ENCODE measurements at places on chromosomes 6 and 20. TPM values are rescaled to one million over a fixed set of nuclear protein-coding genes. Genes with fewer than 3 reads are reported as not detected.

- no peak for DNase-seq
Observed at GRCh38 chr6:12815884-12816600, 99.5 kb downstream of the PHACTR1 start.

GRCh38 chr20:49344975-49345374 is 67.1 kb upstream of the ZNFX1 start:
- DNase-seq, result no peak

DNA sequence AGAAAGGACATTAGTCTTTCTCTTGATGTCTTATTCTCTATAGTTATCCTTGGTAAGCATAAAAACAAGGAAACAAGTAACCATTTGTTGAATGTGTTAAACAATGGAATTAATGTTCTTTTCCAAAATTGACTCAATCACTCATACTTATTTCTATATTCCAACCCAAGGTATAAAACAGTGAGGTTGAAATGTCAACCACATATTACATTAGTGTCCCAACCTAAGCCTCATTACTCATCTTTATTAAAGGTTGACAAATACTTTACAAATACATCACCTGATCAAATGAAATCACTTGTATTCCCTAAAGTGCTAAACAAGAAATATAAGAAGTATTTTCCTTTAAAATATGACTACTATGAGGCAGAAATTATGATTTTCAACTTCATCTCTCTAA is 100.5 kb downstream of the ASCC3 start:
- DNase-seq, result no peak

DNA sequence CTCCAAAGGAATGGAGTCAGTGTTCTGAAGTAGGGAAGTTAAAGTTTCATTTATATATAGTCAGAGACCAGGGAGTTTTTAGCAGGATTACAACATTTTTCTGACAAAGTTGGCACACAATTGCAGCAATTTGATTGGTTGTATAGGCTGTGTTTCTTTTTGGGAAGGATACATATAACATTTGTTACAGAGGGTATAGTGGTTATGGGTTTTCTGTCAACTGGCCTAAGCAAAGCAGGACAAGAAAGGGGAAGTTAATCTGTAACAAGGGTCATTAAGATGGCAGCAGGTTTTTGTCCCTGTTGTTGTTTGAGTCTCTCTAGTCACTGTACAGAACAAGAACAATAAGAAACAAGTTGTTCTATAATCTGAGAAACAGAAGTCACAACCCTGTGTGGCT is 41.4 kb downstream of the TPD52L1 start:
- no peak for DNase-seq

DNA sequence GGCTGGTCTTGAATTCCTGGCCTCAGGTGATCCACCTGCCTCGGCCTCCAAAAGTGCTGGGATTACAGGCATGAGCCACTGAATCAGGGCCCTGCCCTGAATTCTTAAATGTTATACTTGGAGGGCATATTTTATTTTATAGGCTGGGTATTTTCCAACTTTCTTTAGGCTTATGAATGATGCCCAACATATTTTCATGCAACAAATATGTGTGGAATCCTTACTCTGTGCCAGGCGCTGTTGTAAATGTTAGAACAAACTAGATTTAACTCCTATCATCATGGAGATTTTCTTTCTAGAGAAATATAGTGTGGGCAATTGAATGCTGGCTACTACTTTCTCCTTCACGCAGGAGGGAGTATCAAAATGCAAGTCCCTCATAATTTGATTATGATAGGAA is 71.2 kb downstream of the SAMD5 start:
- DNase-seq, result no peak

- peak; percentile 67 for DNase-seq
Observed at GRCh38 chr6:41039060-41039998, at the start of gene UNC5CL. UNC5CL (minus strand) TSS chr6:41039221; CDS start chr6:41035074, 4,147 bp downstream.

DNA sequence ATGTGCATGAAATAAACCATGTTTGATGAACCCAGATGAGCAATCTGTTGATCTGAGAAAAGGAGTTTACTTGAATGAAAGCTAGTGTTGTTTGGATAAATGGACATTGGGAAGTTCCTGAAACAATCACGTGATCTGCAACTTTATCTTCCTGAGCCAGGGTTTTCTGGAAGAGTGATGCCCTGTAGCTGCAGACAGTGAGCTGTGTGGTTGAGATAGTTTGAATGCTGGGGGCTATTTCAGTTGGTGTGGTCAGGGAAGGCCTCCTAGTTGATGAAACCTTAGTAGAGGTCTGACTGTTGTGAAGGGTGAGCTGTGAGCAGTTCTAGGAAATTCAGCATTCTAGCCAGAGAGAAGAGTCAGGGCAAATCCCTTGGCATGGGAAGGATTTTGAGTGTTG is 643.7 kb downstream of the UTRN start:
- DNase-seq, result no peak

GRCh38 chr6:422433-423054 is 31.0 kb downstream of the IRF4 start:
- DNase-seq, result no peak

GRCh38 chr6:130239755-130240154 is 17.0 kb upstream of the SAMD3 start:
- DNase-seq, result no peak

- DNase-seq, result no peak
Observed at GRCh38 chr6:150345781-150346180, 23.0 kb upstream of the IYD start.

GRCh38 chr20:10790013-10790412 is 116.2 kb upstream of the JAG1 start:
- DNase-seq, result no peak

DNA sequence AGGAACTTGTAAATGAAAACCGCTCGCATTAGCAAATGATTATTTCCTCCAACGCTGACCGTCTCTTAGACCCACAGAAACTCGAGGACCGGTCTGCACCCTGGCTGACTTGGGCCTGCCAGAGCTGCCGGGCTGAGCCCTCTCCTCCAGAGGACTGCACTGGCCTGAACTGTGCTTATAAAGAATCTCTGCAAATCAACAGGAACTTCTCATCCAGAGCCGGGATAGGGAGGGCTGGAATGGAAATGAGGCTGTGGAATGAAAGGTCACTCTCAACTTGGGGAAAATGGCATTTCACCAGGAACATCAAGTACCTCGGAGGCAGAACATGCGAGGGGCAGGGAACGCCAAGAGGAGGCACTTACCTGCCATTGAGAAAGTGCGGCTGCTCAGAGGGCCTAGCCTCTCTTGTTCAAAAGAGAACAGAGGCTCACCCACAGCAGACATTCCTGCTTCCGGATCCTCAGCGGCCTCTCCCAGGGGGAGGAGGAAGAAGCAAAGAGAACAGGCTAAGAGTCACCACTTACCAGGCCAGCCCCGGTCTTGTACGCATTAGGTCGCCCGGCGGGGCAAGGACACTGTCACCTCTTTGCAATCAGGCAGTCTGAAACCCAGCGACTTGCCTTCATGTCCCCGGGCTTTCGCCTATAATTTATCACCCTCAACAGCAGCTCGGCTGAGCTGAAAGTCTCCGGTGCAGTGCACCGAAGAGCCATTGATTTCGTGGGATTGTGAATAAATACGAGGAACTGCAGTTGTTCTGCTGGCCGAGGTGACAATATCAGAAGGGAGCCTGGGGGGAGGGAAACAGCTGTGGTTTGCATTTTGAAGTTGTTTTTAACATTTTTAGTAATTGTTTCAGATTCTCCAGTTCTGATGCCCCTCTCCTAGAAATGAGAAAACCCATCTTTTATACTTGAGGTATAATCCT is 37.6 kb downstream of the ZMYND8 start:
- DNase-seq, result no peak

- no peak for DNase-seq
Observed at GRCh38 chr6:33213166-33213988, 5.1 kb downstream of the RING1 start.

DNA sequence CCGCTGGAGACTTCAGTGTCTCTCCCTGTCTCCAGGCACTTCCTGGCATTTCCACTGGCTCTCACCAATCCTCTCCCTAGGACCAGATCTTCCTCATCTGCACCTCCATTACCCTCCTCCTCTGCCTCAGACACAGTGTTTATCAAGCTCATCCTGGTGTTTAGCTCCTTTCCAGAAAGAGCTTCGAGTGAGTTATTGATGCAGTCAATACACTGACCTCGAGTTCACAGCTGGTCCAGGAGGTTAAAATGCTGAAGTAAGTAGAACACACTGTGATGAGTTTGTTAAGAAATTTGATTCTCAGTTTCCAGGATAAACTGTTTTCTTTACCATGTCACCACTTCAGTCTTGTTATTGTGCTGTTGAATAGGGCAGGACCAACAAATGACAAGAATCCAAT is 42.1 kb upstream of the ARMC2 start:
- no peak for DNase-seq

DNA sequence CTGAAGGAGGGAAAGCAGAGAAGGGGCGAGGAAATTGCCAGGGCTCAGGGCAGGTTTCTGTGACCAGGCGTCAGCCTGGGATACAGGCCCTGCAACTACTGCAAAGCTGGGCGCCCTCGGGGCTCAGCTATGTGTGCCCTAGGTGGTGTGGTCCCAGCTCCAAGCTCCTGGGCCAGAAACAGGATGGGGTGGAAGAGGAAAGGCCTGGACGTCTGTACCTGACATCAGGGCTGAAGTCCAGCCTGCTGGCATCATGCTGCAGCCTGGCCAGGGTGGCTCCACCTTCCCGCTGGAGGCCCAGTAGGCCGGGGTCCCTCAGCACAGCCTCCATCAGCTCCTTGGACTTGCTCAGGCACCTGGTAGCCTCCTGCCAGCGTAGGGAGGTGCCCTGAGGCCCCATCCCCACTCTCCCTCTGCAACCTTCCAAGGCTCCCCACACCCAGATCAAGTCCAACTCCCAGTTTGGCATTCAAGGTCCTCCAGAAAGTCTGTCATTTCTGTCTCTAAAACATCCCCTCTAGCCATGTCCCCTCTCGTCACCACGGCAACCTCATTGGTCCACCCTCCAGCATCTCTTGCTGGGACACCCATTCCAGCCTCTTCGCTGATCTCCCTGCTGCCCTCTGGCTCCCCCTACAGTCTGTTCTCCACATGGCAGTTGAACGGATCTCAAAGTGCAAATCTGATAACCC is 38.2 kb downstream of the KIAA1755 start:
- peak; percentile 37 for DNase-seq

DNA sequence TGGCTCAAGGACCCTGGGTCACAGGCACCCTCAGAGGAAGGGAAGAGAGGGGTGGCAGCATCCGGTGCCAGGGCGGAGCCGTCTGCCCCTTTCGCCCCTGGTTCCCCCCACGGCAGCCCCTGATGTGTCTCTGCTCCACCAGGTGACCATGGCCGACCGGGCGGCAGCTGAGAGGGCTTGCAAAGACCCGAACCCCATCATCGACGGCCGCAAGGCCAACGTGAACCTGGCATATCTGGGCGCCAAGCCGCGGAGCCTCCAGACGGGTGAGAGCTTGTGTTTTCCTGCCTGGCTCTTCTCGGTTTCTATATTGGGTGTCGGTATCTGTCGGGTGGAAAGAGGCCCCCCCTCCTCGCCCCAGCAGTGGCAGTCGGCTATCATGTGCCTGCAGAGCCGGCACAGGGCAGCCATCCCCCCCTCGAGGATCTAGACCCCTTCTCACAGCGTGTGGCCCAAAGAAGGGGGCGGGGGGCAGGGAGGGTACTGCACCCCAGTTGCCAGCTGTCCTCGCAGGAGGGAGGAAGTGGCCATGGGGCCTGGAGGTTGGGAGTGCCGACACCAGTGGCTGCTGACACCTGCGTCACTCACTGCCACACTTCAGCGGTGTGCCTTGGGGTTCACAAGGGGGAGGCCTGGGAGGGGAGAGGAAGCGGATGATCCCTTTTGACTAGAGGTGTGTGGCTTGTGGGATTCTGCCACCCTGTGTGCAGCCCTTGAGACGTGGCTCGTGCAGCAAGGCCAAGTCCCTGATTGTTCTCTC is 1.5 kb downstream of the RBM38 start:
- peak; percentile 67 for DNase-seq

DNA sequence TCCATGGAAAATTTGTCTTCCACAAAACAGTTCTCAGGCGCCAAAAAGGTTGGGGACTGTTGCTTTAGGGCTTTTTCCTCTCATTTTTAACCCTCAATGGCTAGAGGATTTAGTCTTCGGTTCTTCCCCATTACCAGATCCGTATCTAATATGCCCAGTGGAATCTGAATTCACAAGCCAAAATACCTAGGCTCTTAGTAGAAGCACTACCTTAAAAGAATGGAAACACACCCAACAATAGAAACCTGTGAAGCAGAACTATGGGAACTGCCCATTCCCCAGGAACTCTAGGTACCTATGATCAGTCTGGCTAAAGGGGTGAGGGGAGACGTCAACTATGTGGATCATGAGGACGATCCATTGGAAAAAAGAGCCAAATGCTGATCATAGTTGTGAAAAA is 3.1 kb downstream of the TREML4 start:
- DNase-seq, result no peak

DNA sequence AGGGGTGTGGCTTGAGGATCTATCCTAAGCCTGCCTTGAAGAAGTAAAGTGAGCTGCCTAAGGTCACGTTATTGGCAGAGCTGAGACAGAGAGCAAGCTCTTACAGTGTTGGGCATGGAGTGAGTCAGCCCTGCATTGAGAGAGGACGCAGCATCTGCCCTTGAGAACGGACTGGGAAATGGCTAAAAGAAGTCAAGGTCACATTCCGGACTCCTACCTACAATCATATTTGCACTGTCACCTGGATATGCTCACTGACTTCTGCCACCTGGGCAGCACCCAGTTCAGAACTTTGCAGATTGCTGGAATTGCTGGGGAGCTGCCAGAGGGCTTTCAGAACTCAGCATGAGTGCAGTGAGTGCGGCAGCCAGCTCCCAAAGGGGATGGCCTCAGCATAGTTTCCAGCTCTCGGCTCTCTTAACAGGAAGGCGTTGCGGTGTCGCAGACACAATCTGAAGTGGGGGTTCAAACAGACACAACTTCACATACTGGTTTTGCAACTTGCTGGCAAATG is 199.3 kb upstream of the SGK1 start:
- no peak for DNase-seq

DNA sequence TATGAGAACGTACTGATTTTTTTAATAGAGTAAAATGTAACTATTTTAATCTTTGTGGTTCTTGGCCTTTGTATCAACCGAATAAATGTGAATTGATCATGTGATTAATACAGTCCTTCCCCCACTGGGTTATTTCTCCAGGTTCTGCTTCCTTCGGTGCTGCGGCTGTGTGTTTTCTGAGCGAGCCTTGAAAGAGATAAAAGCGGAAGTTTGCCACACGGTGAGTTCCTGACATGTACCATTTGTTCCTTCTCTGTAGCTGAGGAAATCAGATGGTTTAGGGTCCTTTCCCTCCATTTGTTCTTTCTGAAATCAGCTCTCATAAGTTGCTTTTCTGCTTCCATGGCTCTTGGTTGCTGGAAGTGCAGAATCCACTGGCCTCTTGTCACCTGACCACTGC is 15.5 kb downstream of the RTF2 start:
- DNase-seq, result no peak

Gene TMEM151B
- 0.07 TPM for total RNA-seq

Gene STXBP5
- 15.4 TPM for total RNA-seq

Gene SIM1
- total RNA-seq, result not detected

Gene C6orf15
- not detected for total RNA-seq

Gene CGA
- total RNA-seq, result not detected

Gene PRSS35
- total RNA-seq, result not detected

Gene PTK6
- 1.8 TPM for total RNA-seq

Gene SMIM29
- 21.5 TPM for total RNA-seq
